Lower lobe of right lung (tissue), 2 donors: ENCODE measurements at places on chromosomes 12 and 14.
A peak's percentile ranks its signal among the peaks of the same experiment; 100 is the strongest.

DNA sequence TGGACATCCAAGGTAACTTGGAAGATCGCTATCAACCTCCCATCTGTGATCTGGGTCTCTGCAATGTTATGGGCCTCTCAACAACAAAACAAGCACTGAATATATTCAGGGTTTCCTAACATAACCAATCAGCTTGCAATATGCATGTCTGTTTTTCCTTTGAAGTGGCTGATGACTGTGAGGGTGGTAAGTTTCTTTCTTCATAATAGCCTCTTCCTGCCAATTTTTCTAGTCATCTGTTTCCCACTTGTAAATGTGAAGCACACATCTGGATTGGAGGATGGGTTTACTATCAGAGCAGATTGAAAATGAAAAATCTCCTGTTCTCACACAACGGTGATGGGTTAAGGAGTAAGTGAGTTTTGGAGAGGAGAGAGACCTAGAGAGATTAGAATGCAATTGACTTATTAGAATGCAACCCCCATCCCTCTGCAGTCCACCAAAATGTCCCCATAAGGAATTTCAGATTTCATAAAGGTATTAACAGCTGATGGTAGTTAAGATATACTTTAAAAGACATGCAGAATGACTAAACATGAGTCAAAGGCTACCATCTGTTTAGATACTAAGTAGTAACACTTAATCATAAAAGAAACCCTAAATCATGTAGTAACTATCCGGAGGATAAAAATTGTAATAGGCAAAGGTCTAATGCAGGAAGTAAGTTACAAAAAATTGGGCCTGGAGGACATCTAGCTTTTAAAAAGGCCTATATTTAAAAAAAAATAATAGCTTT is 58.4 kb upstream of the SAV1 start:
- no peaks in the 10 kb centered on the region for H3K27me3 ChIP-seq
- DNase-seq = no peak
- H3K4me1 ChIP-seq = no peaks in the 10 kb centered on the region
- peaks cover 95% of the 10 kb centered on the region for H3K36me3 ChIP-seq

DNA sequence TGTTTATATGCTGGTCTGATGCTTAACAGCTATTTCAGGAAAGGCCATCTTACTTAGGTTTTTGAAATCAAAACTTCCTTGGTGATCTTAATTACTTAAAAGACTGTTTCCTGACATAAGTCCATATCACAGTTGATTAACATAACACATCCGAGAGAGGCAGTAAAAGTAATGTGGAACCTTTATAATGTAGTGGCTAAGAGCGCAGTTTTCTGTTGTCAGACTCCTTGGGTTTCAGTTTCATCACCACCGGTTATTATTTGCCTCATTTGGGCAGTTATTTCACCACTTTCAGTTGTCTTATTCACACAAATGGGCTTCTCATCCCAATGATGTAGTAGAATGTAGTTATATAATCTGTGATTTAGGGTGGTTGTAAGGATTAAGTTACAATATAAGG is 30.9 kb downstream of the TBC1D15 start:
- no peak overlapping the region for H3K27ac ChIP-seq
- peaks cover 25% of the 10 kb centered on the region for H3K4me1 ChIP-seq
- H3K27me3 ChIP-seq = no peaks in the 10 kb centered on the region
- H3K36me3 ChIP-seq = peaks cover 27% of the 10 kb centered on the region
- no peak overlapping the region for H3K4me3 ChIP-seq
- no peak for DNase-seq

DNA sequence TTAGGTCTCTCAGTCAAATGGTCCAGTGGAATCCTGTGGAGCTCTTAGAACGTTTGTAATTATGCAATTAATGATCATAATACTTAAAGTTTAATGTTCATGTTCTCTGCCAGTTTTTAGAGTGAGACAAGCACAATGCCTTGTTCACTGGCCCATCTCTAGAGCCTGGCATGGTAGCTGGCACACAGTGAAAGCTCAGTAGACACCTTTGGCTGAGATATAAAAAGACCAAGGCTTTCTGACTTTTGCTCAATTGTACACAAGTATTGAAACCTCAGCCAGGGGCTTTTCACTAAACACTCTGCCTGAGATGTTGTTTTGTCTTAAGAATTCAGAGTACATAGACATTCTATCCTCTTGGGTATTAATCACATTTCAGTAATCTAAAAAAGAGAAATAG is 241.8 kb upstream of the ATP2B1 start:
- no peak for DNase-seq
- no peaks in the 10 kb centered on the region for H3K27me3 ChIP-seq
- no peaks in the 10 kb centered on the region for H3K36me3 ChIP-seq
- peak overlapping the region; percentile 13 for H3K27ac ChIP-seq
- peaks cover 27% of the 10 kb centered on the region for H3K4me1 ChIP-seq

- no peaks in the 10 kb centered on the region for H3K27me3 ChIP-seq
- H3K4me1 ChIP-seq = no peaks in the 10 kb centered on the region
- no peak overlapping the region for H3K27ac ChIP-seq
Observed at GRCh38 chr12:20452496-20453010, 84.2 kb downstream of the PDE3A start.

DNA sequence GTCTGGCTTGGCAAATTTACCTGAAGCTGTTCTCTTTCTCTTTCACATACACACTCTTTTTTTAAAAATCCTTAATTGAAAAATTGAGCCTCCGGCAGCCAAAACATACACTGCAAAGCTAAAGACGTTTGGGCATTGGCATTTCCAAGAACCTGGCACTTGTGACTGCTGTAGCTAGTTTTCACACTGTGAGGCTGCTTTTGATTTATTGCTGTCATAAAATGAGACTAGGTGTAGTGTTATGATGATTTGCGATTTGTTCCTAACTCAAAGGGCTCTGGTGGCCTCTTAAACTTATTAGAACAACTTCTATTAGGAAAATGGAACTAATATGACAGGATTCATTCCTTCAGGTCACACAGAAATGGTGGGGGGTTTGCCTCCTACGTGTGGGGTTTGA is 377.1 kb upstream of the FAR2 start:
- H3K36me3 ChIP-seq = no peaks in the 10 kb centered on the region
- no peak overlapping the region for H3K27ac ChIP-seq
- no peak overlapping the region for H3K4me3 ChIP-seq
- no peak for DNase-seq
- H3K27me3 ChIP-seq = no peaks in the 10 kb centered on the region

GRCh38 chr14:35932659-35933159 is 106.6 kb downstream of the BRMS1L start:
- DNase-seq = no peak
- H3K36me3 ChIP-seq = no peaks in the 10 kb centered on the region
- H3K27ac ChIP-seq = no peak overlapping the region
- no peaks in the 10 kb centered on the region for H3K4me1 ChIP-seq
- H3K4me3 ChIP-seq = no peak overlapping the region
- H3K27me3 ChIP-seq = no peaks in the 10 kb centered on the region

DNA sequence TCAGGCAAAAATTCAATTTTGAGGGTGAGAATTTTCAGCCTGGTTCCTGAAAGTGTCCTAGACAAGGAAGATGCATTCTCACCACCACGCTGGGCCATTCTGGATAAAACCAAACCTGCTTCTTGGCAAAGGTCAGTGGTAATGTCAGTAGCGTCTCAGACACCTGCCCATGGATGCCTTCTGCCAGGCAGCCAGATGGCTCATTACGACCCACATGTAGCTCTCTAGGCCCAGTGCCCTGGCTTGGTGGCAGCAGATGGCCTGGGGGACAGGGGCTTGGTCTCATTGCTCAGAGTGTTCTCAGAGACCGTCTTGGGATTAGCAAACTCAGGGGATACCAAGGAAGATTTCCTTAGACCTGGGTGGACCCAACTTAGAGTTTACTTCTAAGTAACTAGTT is 105.1 kb downstream of the ARF6 start:
- H3K27me3 ChIP-seq = no peaks in the 10 kb centered on the region
- peak overlapping the region; percentile 88 for H3K27ac ChIP-seq
- H3K4me3 ChIP-seq = no peak overlapping the region
- peaks cover 45% of the 10 kb centered on the region for H3K4me1 ChIP-seq
- no peak for DNase-seq

- peaks cover 8% of the 10 kb centered on the region for H3K27me3 ChIP-seq
Observed at GRCh38 chr12:120620624-120621023, 19.8 kb upstream of the CABP1 start.

- no peak for DNase-seq
- H3K4me3 ChIP-seq = no peak overlapping the region
- H3K4me1 ChIP-seq = peaks cover 10% of the 10 kb centered on the region
- no peaks in the 10 kb centered on the region for H3K27me3 ChIP-seq
- H3K36me3 ChIP-seq = peaks cover 25% of the 10 kb centered on the region
Observed at GRCh38 chr12:47867495-47867941, 37.3 kb downstream of the VDR start.

- peaks cover 4% of the 10 kb centered on the region for H3K4me1 ChIP-seq
- DNase-seq = no peak
- H3K4me3 ChIP-seq = no peak overlapping the region
- H3K27ac ChIP-seq = no peak overlapping the region
- H3K36me3 ChIP-seq = no peaks in the 10 kb centered on the region
Observed at GRCh38 chr12:66629138-66629870, 49.6 kb downstream of the GRIP1 start.

GRCh38 chr12:57299514-57300016 is 48.6 kb upstream of the STAC3 start:
- no peak overlapping the region for H3K27ac ChIP-seq
- no peak overlapping the region for H3K4me3 ChIP-seq
- peaks cover 95% of the 10 kb centered on the region for H3K36me3 ChIP-seq
- no peak for DNase-seq
- no peaks in the 10 kb centered on the region for H3K27me3 ChIP-seq

GRCh38 chr12:114131824-114132223 is 165.7 kb upstream of the RBM19 start:
- H3K36me3 ChIP-seq = no peaks in the 10 kb centered on the region
- no peak overlapping the region for H3K4me3 ChIP-seq
- no peak overlapping the region for H3K27ac ChIP-seq
- no peak for DNase-seq
- H3K27me3 ChIP-seq = no peaks in the 10 kb centered on the region
- no peaks in the 10 kb centered on the region for H3K4me1 ChIP-seq

DNA sequence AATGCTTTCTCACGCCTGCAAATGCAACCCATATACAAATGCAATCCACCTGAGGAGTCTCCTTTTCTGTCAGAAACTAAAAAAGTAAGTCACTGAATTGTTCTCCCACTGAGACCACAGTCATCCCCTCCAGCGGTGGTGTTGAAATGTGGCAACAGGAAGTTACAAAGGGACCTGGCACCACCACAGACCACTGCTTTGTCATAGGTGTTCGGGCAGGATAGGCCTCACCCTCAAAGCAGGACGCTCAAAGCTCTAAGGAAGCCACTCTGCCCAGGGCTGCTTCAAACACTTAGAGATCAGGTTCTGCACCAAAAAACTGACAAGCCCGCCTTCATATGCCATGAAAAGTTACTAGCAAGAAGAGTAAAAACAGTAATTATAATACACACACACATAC is 11.3 kb downstream of the PHLDA1 start:
- no peaks in the 10 kb centered on the region for H3K27me3 ChIP-seq
- H3K27ac ChIP-seq = peak overlapping the region; percentile 51
- H3K36me3 ChIP-seq = no peaks in the 10 kb centered on the region
- H3K4me3 ChIP-seq = no peak overlapping the region

- no peak for DNase-seq
- peaks cover 17% of the 10 kb centered on the region for H3K27me3 ChIP-seq
- H3K4me3 ChIP-seq = no peak overlapping the region
- no peak overlapping the region for H3K27ac ChIP-seq
Observed at GRCh38 chr14:76309572-76310162, 66.3 kb upstream of the ESRRB start.

- peak; percentile 84 for DNase-seq
- H3K27me3 ChIP-seq = no peaks in the 10 kb centered on the region
- H3K27ac ChIP-seq = peak within 1 kb of the TSS; percentile 85
- peaks cover 5% of the 10 kb centered on the region for H3K36me3 ChIP-seq
- H3K4me3 ChIP-seq = peak within 1 kb of the TSS; percentile 89
Observed at GRCh38 chr12:118103601-118104382, at the start of gene VSIG10. TSS of gene VSIG10 (minus strand) at chr12:118104011. CDS start at chr12:118103671, 340 bp downstream.

GRCh38 chr14:60189923-60190840 is 25.0 kb upstream of the DHRS7 start:
- H3K27ac ChIP-seq = no peak overlapping the region
- H3K4me1 ChIP-seq = no peaks in the 10 kb centered on the region
- H3K27me3 ChIP-seq = no peaks in the 10 kb centered on the region
- DNase-seq = no peak

GRCh38 chr12:8989413-8989812 is at the start of gene KLRG1:
TSS of gene KLRG1 (plus strand) at chr12:8989546. CDS start at chr12:8989636, 90 bp downstream.
- peak within 1 kb of the TSS; percentile 7 for H3K4me3 ChIP-seq
- DNase-seq = no peak
- no peaks in the 10 kb centered on the region for H3K36me3 ChIP-seq
- H3K27ac ChIP-seq = no peak within 1 kb of the TSS

DNA sequence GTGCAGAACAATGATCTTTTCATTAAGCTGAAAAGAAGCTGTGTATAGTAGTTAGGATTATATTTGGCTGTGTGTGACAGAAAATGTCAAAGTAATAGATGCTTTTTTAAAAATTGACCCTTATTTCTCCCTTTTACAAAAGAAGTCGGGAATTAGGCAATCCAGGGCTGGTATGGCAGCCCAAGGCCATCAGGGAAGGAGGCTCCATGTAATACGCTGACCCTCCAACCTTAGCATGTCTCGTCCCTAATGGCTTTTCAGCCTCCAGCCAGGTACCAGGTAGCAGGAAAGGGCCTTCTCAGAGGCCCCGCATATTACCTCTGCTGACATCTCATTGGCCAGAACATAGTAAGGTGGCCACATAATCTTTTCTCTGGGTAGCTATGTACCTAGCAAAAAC is 79.7 kb downstream of the VCPKMT start:
- H3K27ac ChIP-seq = no peak overlapping the region
- H3K4me1 ChIP-seq = peaks cover 33% of the 10 kb centered on the region
- no peaks in the 10 kb centered on the region for H3K27me3 ChIP-seq

DNA sequence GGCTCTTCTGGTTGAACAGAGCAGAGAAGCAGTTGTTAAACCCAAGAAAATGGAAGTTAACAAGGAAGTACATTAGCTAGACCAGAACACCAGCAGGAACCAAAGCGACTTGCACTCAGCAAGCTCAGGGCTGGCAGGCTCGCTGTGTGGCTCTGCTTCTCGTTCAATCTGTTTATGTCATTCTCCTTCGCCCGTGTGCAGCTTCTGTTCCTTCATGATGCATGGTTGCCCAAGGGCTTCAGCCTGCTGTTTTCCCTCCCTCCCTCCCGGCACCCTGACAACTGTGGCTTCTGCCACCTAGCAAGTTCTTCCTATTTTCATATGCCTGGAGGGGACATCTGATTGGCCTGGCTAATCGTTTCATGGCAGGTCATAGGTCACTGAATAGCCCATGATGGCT is 25.3 kb downstream of the PIGH start:
- no peaks in the 10 kb centered on the region for H3K36me3 ChIP-seq
- peak; percentile 27 for DNase-seq
- no peaks in the 10 kb centered on the region for H3K4me1 ChIP-seq
- no peaks in the 10 kb centered on the region for H3K27me3 ChIP-seq

DNA sequence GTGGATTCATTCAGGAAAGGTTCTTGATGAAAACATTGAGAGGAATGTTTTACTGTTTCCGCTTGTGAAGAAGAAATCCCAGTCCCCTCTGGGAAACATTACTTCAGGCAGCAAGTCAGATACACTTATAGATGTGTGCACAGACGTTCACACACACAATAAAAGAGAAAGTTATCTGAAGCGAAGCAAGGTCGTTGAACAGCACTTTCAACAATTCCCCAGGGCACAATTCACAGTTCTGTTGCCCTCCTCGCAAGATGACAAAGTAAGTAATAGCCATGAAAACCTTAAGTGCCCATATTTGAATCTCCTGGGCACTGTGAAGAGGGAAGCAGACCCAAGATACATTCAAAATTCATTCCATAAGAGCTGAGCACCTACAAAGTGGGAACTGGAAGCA is 156.6 kb upstream of the CAND1 start:
- no peak for DNase-seq
- H3K4me1 ChIP-seq = no peaks in the 10 kb centered on the region
- H3K36me3 ChIP-seq = no peaks in the 10 kb centered on the region
